ENCODE measurements at places on chromosomes 16 and 17.

DNA sequence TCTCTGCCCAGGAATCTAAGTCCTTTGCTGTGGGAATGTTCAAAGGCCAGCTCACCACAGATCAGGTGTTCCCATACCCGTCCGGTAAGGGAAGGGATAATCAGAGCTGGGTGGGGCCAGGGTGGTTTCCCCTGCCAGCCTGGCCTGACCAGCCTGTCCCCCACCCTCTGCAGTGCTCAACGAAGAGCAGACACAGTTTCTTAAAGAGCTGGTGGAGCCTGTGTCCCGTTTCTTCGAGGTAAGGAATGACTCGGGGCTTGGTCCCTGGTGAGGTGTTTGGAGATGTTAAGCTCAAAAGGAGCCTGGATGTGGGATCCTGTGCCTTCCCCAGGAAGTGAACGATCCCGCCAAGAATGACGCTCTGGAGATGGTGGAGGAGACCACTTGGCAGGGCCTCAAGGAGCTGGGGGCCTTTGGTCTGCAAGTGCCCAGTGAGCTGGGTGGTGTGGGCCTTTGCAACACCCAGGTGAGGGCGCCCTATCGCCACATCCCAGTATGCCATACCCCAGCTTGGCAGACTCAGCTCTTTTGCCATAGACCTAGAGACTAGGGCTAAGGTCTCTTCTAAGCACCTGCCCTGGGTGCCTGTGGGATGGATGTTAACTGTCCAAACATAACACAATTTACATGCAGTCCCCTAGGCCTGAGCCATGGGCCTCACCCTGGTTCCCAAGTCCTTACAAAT lies 997 bp downstream of the ACADVL start:
- peaks cover 16% of the 10 kb centered on the region for H3K36me3 ChIP-seq
- peaks cover 47% of the 10 kb centered on the region for H3K4me1 ChIP-seq
- DNase-seq = peak; percentile 85

- H3K4me1 ChIP-seq = peaks cover 31% of the 10 kb centered on the region
- peak overlapping the region; percentile 7 for H3K4me3 ChIP-seq
- no peak for DNase-seq
- H3K27ac ChIP-seq = peak overlapping the region; percentile 51
These were observed 8.2 kb downstream of the ITGAM start for GRCh38 chr16:31268033-31268365.

DNA sequence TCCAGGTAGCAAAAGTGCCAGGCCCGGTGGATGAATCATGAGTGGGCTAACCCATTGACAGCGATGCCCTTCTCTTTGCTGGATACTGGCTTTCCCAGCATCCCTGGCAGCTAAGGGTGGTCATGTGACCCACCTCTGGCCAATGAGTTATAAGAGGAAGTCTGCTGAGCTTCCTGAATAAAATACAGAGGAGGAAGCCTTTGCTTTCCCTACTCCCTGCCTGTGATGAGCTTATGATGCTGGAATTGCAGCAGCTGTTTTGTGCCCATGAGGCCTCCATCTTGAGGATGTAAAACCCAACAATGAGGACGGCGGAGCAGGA lies 15.0 kb upstream of the ATP2A3 start:
- no peaks in the 10 kb centered on the region for H3K36me3 ChIP-seq
- H3K27me3 ChIP-seq = no peaks in the 10 kb centered on the region
- peaks cover 5% of the 10 kb centered on the region for H3K4me1 ChIP-seq
- H3K27ac ChIP-seq = no peak overlapping the region
- DNase-seq = no peak

GRCh38 chr17:66290101-66290722 lies 12.2 kb upstream of the PRKCA start:
- H3K36me3 ChIP-seq = peaks cover 2% of the 10 kb centered on the region
- no peak overlapping the region for H3K4me3 ChIP-seq
- H3K27me3 ChIP-seq = no peaks in the 10 kb centered on the region

DNA sequence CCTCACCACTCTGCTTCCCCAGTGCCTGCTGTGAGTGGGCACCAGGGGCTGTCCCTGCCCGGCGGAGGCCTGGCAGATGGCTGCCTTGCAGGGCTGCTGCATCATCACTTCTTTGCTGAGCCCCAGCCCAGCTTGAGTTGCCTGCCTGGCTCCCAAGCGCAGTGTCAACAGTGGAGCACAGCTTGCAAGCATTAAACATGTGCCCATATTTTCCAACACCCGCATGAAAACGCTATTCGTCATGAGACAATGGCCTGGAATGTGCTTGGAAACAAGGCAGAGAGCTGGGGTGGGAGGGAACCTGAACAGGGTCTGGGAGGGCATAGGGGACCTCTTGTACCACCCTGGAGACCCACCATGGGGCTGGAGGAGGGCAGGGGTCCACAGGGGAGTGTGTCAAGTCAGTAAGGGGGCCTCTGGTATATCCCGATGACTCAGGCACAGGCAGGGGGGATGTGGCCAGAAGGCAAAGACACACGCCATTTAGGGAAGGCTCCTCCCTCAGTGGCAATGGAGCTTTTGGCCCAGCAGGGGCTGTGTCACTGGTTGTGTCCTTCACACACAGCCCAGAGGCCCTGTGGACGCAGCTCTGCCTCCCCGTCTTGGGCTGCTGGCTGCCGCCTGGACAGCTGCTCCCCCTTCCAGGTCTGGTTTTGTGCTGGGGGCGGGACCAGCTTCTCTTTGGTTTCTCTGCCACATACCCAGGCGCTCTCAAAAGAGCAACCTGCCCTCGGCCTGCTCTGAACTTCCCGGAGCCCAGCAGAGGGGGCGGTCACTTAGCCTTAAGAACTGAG lies 17.4 kb upstream of the MTSS2 start:
- no peak overlapping the region for H3K4me3 ChIP-seq
- H3K4me1 ChIP-seq = peaks cover 3% of the 10 kb centered on the region
- no peak for DNase-seq
- peaks cover 3% of the 10 kb centered on the region for H3K36me3 ChIP-seq
- H3K27ac ChIP-seq = no peak overlapping the region
- no peaks in the 10 kb centered on the region for H3K27me3 ChIP-seq

- no peak for DNase-seq
- H3K4me3 ChIP-seq = no peak overlapping the region
- no peak overlapping the region for H3K27ac ChIP-seq
- peaks cover 3% of the 10 kb centered on the region for H3K4me1 ChIP-seq
- H3K36me3 ChIP-seq = no peaks in the 10 kb centered on the region
- H3K27me3 ChIP-seq = no peaks in the 10 kb centered on the region
These were observed 11.5 kb downstream of the DYNLRB2 start for GRCh38 chr16:80552277-80552676.

DNA sequence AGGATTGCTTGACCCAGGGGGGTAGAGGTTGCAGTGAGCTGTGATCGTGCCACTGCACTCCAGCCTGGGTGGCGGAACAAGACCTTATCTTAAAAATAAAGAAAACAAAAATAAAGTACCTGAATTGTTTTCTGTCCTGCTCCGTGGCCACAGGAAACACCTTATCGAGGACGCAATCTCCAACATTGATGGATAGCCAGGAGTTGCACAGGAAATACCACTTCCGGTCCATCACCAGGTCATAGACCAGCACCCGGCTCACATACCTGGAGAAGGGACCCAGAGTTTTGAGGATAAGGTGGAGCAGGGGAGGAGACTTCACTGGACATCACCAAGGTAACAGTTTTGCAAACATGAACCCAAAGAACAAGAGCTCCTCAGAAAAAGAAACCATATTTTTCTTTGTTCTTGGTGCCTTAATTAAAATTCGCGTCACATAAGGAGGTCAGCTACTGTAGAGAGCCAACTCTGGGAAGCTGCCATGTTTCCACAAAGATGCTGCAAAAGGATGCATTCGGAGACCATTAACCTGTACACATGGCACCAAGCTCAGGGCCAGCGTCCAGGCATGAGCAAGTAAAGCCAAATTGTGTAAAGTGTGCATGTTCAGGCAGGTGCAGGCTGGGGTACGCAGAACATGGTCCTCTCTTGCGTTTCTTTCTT lies 55.6 kb upstream of the GCSH start:
- DNase-seq = no peak
- H3K27me3 ChIP-seq = peaks cover 3% of the 10 kb centered on the region
- no peaks in the 10 kb centered on the region for H3K36me3 ChIP-seq
- H3K4me3 ChIP-seq = no peak overlapping the region
- H3K4me1 ChIP-seq = no peaks in the 10 kb centered on the region

GRCh38 chr16:454397-454940 lies 29.0 kb downstream of the RAB11FIP3 start:
- no peaks in the 10 kb centered on the region for H3K27me3 ChIP-seq
- H3K36me3 ChIP-seq = no peaks in the 10 kb centered on the region

DNA sequence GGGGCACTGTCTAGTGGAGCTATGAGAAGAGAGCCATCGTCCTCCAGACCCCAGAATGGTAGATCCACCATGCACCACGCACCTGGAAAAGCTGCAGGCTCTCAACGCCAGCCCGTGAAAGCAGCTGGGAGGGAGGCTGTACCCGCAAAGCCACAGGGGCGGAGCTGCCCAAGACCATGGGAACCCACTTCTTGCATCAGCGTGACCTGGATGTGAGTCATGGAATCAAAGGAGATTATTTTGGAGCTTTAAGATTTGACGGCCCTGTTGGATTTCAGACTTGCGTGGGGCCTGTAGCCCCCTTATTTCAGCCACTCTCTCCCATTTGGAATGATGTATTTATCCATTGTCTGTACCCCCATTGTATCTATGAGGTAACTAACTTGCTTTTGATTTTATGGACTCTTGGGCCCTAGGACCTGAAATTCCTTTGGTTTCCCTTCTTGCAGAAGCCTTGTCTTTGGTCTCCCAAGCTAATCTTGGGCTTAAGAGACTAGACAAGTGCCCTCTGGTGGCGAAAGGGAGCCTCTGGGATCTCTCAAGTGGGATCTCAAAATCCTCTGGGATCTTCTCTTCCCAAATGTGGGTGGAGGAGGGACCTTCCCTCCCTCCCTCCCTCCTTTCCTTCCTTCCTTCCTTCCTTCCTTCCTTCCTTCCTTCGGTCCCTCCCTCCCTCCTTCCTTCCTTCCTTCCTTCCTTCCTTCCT lies 58.2 kb upstream of the HAPSTR1 start:
- no peak overlapping the region for H3K27ac ChIP-seq
- no peak overlapping the region for H3K4me3 ChIP-seq
- no peaks in the 10 kb centered on the region for H3K27me3 ChIP-seq
- no peaks in the 10 kb centered on the region for H3K4me1 ChIP-seq
- no peaks in the 10 kb centered on the region for H3K36me3 ChIP-seq

DNA sequence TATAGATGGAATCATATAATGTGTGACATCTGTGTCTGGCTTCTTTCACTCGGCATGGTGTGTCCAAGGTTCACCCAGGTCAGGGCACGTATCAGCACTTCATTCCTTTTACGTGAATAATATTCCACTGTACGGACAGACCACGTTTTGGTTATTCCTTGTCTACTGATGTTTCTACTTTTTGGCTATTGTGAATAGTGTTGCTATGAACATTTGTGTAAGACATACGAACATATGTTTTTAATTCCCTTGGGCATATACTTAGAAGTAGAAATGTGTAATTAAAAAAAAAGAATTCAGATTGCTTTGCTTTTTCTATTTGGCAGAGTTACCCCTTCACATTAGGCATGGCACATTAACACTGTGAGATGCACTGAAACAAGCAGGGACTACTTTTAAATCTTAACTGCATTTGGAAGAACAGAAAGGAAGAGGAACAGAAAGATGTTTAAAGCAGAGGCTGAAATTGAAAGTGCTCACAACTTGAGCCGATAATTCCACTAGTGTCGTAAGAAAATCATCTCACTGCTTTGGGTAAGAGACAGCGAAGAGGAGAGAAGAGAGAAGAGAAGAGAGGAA lies 105.3 kb downstream of the VPS53 start:
- DNase-seq = no peak
- H3K36me3 ChIP-seq = peaks cover 2% of the 10 kb centered on the region
- H3K4me1 ChIP-seq = no peaks in the 10 kb centered on the region
- H3K4me3 ChIP-seq = no peak overlapping the region
- no peak overlapping the region for H3K27ac ChIP-seq
- no peaks in the 10 kb centered on the region for H3K27me3 ChIP-seq

GRCh38 chr16:29808219-29808900 lies 2.0 kb downstream of the MAZ start:
- peak overlapping the region; percentile 99 for H3K4me3 ChIP-seq
- DNase-seq = peak; percentile 47
- H3K27ac ChIP-seq = peak overlapping the region; percentile 99
- peaks cover 52% of the 10 kb centered on the region for H3K4me1 ChIP-seq

GRCh38 chr17:31803494-31804213 lies 55.4 kb downstream of the COPRS start:
- H3K27ac ChIP-seq = no peak overlapping the region
- DNase-seq = no peak
- H3K36me3 ChIP-seq = no peaks in the 10 kb centered on the region
- no peak overlapping the region for H3K4me3 ChIP-seq
- H3K4me1 ChIP-seq = no peaks in the 10 kb centered on the region
- H3K27me3 ChIP-seq = no peaks in the 10 kb centered on the region

DNA sequence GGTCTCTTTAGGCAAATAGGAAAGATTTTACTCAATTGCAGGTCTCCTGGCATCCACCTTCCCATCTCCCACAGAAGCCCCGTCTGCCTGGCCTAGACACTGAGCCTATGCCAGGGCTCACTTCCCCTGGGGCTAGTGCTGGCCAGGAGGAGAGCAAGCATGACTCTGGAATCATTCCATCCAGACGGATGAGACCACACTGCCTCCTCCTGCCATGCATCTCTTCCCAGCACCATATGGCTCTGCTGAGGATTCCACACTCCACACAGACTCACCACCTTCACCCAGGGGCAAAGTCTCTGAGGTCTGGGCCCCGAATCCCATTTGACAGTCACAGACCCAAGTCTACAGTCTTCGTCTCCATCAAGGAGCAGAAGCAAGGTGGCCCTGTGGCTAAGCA lies 346.5 kb downstream of the C16orf95 start:
- no peaks in the 10 kb centered on the region for H3K36me3 ChIP-seq
- DNase-seq = no peak
- peaks cover 5% of the 10 kb centered on the region for H3K27me3 ChIP-seq
- H3K27ac ChIP-seq = no peak overlapping the region
- H3K4me3 ChIP-seq = no peak overlapping the region

DNA sequence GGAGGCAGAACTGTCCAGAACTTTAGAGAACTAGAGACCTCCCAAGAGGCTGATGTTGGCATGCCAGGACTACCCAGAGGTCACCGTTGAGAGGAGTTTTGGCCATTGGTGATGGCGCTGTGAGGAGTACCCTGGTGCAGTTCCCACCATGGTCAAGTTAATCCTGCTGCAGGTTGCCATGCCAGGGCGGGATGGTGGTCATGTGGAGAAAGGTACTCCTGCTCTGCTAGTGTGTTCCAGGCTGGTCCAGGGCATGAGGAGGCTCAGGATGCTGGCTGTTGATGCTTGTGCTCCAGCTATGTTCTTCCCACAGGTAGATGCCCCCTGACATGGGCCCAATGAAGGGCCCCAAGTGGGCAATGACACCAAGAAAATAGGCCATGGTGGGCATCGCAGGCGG lies 4.1 kb upstream of the PHF12 start:
- peaks cover 2% of the 10 kb centered on the region for H3K36me3 ChIP-seq
- no peaks in the 10 kb centered on the region for H3K27me3 ChIP-seq
- no peaks in the 10 kb centered on the region for H3K4me1 ChIP-seq
- H3K27ac ChIP-seq = no peak overlapping the region

DNA sequence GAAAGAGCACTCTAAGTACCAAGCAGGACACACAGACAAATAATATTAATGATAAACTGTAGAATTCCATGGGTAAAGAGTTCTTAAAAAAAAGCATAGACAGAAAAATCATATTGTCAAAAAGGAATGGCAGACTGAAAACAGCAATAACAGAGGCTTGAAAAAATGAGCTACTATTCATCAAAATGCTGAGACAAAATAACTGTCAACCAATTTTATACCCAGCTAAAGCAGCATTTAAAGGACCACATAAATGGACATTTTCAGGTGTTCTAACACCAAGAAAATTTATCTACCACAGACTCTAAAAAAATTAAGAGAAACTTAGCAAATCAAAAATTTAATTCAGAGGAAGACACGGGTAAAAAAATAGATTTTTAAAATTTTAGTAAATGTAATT lies 119.1 kb downstream of the DYNLRB2 start:
- peaks cover 2% of the 10 kb centered on the region for H3K36me3 ChIP-seq
- H3K4me3 ChIP-seq = no peak overlapping the region
- no peaks in the 10 kb centered on the region for H3K27me3 ChIP-seq
- no peak overlapping the region for H3K27ac ChIP-seq
- no peak for DNase-seq
